ENCODE measurements at places on chromosomes 1 and 21.

DNA sequence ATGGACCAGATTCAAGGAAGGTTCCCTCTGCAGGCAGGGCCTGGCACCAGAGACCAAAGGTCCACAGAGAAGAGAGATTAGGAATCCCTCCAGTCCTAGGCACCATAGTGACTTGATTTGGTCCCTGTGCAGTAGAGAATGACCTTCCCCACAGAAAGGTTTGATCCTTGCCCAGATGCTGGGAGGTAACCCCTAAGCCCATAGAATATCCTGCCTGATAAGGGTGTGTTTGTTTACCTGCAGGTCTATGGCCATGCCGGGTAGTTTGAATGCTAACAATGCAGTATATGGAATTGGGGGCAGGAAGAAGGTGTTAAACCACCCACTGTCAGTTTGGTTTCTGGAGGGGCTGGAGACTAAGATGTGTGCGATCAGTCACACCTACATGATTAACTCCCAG is 57.1 kb upstream of the NFASC start:
- no peak for DNase-seq

GRCh38 chr1:184438363-184438762 is 51.5 kb downstream of the C1orf21 start:
- no peak for DNase-seq

DNA sequence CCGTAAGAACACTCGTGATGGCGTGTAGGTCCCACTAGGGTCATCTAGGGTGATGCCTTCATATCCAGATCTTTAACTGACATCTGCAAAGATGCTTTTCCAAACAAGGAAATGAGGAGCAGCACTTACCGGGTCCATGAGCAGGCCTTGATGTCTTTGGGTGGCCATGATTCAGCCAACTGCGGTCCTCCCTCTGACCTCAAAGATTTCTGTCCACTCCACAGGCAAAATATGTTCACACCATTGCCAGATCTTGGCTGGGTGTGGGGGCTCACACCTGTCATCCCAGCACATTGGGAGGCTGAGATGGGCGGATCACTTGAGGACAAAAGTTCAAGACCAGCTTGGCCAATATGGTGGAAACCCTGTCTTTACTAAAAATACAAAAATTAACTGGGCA is 18.2 kb downstream of the TRPM2 start:
- no peak for DNase-seq

GRCh38 chr1:194055536-194055935 is 869.1 kb upstream of the B3GALT2 start:
- no peak for DNase-seq

- DNase-seq = peak; percentile 59
These were observed 57.5 kb upstream of the GUCA2A start for GRCh38 chr1:42221952-42222606.

DNA sequence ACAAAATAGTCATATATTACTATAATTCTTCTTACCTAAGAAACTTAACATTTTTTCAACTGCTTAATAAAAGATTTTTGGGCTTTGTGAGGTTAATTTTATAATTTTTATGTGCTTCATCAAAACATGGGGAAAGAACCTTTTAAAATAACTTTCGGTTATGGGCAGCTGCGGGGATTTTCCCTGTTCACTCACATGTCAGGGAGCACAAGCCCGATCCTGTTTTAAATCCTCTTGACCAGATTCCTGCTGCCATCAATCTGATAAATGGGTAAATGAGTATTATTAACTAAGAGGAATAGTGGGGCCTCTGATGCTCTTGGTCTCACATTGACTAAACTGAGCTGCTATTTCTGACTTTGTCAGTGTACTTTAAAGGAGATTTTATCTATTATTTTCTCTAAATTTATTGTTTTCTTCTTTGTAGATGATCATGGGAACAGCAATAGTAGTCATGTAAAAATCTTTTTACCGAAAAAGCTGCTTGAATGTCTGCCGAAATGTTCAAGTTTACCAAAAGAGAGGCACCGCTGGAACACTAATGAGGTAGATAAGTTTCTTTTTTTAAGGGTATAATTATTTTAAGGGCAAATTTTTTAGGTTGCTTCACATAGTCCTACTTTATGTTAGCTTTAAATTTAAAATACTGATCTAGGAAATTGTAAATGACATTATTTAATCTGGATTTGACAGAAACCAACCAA is 39.6 kb downstream of the CAMTA1 start:
- DNase-seq = no peak

GRCh38 chr1:117654493-117655219 is 48.8 kb downstream of the TENT5C start:
- peak; percentile 50 for DNase-seq

DNA sequence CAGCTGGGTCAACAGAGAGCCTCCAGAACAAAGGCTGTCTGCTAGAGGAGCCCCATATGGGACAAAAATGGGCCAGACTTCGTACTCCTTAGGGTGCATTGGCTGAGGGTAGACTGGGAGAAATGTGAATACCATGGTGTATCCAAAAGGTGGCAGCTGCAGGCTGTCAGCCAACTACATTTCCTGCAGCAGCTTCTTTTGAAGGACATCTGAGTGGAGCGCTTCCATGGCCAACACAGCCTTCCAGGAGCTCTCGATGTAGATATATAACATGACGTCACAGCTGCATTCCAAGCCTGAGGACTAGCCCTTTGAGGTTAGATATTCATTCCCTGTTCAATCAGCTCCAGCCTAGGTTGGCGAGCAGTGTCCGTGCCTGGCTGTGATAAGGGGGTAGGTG is 107.7 kb downstream of the MAB21L3 start:
- no peak for DNase-seq

Measured in mesenchymal stem cell (in vitro differentiated cells and primary cell).